ENCODE measurements at places on chromosomes 5 and 9. TPM values are rescaled to one million over a fixed set of nuclear protein-coding genes. Genes with fewer than 3 reads are reported as not detected.

Gene MTREX
- polyA plus RNA-seq, result 11.7 TPM

Gene SLC1A1
- polyA plus RNA-seq, result 8.8 TPM

Gene UAP1L1
- 5.6 TPM for polyA plus RNA-seq

DNA sequence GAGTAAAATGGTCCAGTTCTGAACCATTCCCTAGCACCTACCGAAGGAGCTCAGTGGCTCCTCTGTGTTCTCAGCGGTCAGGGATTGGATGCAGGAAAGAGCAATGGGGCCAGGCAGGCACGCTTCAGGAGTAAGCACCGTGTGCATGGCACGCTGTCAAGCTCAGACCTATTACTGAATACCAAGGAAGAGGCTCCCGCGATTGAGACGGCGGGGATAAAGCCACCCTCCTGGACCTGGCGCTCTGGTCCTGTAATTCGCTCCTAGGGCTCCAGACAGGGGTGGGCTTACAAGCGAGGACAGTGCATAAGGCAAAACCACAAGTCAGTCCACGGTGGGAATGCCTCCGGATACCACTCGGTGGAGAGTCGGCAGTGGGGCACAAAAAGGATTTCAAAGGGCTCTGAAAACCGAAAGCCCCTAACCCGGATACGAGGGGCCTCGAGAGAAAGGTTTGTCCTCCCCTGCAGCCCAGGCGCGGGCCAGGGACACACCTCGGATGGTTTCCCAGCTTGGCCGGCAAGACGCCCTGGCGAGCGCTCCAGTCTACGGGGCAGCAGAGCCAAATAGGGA, 988 bp downstream of the OXCT1 start:
- no peak for DNase-seq

Gene PDE8B
- 2.2 TPM for polyA plus RNA-seq

GRCh38 chr9:99181206-99181605, 40.5 kb downstream of the ALG2 start:
- no peak for DNase-seq

- no peak for DNase-seq
These were observed 107.7 kb downstream of the GDA start for GRCh38 chr9:72256931-72257330.

- DNase-seq, result no peak
These were observed 16.6 kb downstream of the F2R start for GRCh38 chr5:76732405-76733048.

DNA sequence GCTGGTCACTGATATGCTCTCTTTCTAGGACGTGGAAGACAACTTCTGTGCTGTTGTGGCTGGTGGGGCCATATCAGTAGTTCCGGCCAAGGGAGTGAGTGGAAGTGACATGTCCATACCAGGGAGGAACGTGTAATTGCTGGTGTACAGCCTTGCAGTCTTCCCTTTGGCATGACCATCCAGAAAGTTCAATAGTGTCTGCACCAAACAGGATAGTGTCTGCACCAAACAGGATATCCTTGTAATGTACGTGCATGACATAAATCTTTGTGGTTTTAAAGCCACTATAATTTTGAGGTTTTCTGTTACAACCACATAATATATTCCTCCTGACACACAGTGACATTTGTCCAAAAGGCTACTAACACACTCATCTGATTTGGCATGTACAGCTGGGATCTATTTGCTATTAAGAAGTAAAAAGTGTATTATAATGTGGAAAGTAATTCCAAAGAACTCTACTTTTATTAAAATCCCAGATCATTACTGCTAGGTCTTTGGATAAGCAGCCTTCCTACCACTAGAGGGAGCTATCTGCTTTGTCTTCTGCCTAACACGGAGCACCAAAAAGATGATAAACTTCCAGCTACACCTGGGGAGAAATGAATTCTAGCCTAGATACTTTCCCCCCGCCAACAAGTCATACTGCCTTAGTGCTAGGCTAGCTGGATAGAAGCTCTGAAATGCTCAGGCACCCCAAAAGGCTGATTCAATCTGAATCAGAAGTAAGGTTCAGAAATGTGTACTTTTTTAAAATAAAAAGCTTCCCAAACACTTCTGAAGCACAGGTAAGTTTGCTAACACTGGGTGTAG, 52.7 kb downstream of the RNF145 start:
- no peak for DNase-seq

- no peak for DNase-seq
These were observed 10.7 kb upstream of the CREBRF start for GRCh38 chr5:173045474-173045873.

DNA sequence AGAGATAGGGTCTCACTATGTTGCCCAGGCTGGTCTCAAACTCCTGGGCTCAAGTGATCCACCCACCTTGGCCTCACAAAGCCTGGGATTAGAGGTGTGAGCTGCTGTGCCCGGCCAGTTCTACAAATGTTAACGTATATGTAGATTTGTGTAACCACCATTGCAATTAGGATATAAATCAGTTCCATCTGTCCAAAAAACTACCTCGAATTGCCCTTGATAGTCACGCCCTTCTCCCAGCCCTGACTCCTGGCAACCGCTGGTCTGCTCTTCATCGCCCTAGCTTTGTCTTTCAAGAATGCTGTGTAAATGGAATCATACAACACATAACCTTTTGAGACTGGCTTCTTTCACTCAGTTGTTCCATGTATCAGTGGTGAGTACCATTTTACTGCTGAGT, 46.1 kb upstream of the PPARGC1B start:
- no peak for DNase-seq

All from BJ (cell line).